MG63 (cell line): ENCODE measurements at places on chromosomes 12 and 14. TPM values are rescaled to one million over a fixed set of nuclear protein-coding genes. Genes with fewer than 3 reads are reported as not detected.

The ABCD2 gene
- not detected in 2 replicates for total RNA-seq

DNA sequence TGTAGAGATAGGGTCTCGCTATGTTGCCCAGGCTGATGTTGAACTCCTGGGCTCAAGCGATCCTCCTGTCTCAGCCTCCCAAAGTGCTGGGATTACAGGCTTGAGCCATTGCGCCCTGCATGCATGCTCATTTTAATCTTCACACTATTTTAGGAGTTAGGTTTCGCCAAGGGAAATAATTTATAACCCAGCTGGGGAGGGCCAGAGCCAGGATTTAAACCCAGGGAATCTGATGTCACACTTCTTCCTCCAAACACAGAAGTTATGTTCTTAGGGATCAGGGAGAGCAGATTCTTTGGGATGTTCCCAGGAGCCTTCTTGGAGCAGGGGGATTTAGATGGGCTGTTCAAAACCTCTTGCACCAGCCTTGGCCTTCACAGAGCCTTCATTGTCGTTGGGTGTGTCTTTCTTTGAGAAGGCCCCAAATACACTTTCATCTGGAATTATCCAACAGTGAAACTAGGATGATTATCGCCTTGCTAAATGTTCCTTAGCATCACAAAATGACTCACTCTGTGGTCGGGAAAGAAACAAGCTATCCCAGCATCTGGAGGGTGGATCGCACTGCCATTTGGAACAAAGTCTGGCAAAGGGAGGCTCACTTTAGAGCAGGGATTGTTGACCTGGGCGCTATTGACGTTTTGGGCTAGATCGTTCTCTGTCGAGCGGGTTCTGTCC is 8.2 kb upstream of the PPP1CC start:
- peak; percentile 27 for DNase-seq

- DNase-seq: no peak
Observed at GRCh38 chr12:127363392-127363791, 903.6 kb upstream of the TMEM132C start.

DNA sequence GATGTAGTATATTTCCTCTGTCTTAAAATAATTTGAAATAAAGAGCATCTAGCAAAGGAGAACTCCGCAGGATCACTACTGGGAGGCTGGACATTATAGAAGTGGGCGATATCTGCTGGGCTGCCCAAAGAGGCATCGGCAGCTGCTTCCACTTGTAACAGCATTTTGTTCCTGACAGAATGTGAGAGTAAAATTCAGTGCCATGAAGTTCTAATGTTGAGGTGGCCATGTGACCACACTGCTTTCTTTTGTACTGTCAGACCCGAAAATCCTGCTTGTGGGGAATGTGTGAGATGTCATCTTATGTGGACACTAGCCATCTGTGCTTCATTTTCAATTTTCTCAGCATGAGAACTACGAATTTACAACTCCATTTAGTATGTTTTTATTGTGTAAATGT is 151.9 kb downstream of the ACSS3 start:
- no peak for DNase-seq

GRCh38 chr14:63547798-63548335 is 4.7 kb upstream of the PPP2R5E start:
- DNase-seq: no peak

- no peak for DNase-seq
Observed at GRCh38 chr14:82414853-82415539, 881.3 kb upstream of the SEL1L start.

DNA sequence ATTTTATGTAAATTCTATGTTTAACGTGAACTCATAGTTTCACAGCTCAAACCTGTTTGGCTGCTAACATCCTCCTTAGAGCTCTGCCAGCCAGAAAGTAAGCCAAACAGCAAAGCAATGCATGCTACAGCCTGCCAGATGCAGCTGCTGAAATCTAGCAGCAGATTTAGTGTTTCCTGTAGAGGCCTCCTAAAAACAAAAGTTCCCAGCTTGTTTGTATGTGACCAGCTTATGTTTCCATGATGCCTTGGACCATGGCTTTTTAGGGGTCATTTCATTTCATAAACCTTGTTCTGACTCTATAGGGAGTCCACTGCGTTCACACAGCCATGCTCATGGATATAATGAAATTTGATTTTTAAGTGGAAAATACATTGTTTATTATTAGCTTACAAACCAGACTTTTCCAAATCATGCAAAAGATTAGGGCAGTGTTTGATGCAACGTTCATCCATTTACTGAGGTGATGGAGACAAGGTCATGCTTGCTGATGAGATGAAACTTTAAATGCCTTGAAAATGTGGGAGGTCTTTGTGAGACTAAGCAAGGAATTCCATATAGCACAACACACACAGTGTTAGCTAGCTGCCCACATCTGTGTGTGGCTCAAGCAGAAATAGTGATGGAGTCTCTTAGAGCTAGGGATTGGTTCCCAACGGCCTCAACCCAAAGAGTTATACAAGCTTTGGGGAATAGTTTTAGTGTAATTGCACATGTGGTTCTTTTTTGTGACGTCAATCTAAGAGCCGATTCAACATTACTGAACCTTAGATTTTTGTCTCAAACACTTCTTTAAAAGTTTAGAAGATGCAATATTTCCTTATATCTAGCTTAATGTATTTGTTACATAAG is 157.5 kb upstream of the LRIG3 start:
- peak; percentile 57 for DNase-seq

- peak; percentile 49 for DNase-seq
Observed at GRCh38 chr14:93712838-93713724, 75.2 kb downstream of the PRIMA1 start.

GRCh38 chr14:91649930-91650329 is 82.0 kb downstream of the CATSPERB start:
- DNase-seq: no peak

DNA sequence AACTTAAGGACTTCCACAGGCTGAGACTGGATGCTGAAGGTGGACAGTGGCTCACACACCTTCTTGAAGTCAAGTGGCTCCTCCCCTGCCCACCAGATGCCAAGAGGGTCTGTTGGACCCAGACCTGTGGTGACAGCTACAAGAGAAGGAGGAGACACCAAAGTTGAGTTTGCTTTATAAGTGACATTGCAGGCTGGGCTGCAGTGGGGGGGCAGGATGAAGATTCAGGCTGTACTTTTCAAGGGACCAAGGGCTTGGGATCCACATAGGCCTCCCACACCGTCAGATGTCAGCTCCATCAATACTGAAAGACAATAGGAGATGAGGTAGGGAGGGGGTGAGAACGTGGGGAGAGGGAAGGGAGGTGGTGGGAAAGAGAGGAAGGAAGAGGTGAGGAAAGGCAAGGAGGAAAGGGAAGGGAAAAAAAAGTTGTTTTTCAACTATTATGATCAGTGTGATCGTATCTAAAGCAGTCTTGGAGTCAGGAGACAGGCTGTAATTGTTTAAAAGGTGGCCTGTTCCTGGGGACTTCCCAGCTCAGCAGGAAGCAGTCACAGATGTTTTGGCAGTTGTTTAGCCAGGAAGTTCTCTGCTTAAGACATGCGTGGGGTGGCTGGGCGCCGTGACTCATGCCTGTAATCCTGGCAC is 84.1 kb upstream of the RESF1 start:
- peak; percentile 78 for DNase-seq

GRCh38 chr14:99574099-99574880 is 29.7 kb downstream of the CCDC85C start:
- DNase-seq: peak; percentile 81

The FOXG1 gene
- 0.03 and 0.67 TPM in 2 replicates for total RNA-seq

GRCh38 chr14:80634106-80634758 is 307.3 kb downstream of the CEP128 start:
- DNase-seq: no peak

The KLRB1 gene
- not detected in 2 replicates for total RNA-seq

The CLEC9A gene
- not detected in 2 replicates for total RNA-seq

DNA sequence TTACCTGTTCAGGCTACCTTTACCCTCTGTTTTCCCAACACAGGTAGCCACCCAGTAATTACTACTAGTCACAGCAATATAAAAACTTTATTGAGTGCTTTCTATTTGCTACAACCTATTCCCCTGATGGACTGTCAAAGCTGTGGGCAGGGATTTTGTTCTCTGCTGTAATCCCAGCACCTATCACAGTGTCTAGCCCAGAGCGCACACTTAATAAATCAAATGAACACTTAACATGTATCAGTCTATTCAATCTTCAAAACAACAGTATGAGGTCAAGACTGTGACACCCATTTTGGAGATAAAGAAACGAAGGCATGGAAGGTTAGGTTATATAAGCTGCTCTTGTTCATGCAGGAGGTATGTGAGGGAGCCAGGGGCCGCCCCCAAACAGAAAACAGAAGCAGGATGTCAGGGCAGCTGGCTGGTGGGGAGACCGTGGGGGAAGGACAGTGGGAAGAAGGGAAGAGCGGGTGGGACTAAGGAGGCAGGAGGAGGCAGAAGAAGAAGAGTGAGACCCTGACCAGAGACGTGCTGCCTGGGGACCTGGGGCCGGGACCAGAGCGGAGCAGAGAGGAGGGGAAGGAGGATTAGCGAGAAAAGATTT is 1.7 kb downstream of the TNFRSF1A start:
- DNase-seq: peak; percentile 61

The WSCD2 gene
- total RNA-seq: not detected in 2 replicates

DNA sequence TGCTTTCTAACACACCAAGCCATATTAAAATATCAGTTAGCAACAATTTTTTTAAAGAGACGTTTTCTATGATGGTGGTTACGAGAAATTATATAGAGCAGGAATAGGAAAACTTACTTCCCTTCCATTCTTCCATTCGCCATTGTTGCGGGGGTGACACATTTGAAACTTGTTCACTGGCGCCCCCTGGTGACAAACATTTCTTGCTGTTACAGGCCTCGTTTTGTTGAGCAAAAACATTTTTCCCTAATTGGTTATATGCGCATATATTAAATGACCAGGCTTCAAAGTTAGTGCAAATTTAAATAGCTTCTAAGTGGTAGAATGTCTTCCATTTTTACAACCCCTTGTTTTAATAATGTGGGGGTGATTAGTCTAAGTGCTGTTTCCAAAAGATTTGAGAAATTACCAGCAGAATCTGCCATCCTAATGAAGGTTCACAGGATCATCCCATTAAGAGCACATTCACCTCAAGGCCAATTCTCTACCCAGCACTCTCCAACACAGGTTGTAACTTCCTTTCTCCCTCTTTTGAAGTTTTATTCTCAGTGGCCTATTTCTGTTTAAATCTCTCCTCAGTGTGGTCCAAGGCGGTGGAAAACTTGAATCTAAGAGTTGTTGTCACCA is 1124.7 kb downstream of the FLRT2 start:
- DNase-seq: peak; percentile 2

GRCh38 chr14:95537298-95538089 is 2.6 kb downstream of the GLRX5 start:
- no peak for DNase-seq

DNA sequence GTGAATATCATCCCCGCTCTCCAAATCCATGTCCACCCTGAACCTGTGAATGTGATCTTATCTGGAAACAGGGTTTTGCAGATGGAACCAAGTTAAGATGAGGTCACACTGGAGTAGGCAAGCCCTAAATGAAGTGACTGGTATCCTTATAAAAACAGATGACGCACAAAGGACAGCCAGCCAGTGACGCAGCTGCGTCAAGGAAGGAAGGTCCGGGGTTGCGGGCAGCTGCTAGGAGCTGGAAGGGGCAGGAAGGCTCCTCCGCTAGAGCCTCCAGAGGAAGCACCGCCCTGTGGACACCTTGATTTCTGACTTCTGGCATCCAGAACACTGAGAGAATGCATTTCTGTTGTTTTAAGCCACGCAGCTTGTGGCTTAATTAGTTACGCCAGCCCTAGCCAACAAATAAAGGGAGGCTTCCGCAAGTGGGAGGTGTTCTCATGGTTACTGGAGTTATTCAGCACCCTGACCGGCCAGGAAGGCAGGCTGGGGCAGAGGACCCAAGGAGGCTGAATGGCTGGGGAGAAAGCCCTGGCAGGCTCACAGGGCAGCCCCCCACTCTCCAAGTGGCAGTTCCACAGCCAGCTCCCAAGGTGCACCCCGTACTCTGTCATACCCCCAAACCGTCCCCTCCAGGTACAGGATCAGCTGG is 127.6 kb upstream of the NCOR2 start:
- DNase-seq: peak; percentile 35

DNA sequence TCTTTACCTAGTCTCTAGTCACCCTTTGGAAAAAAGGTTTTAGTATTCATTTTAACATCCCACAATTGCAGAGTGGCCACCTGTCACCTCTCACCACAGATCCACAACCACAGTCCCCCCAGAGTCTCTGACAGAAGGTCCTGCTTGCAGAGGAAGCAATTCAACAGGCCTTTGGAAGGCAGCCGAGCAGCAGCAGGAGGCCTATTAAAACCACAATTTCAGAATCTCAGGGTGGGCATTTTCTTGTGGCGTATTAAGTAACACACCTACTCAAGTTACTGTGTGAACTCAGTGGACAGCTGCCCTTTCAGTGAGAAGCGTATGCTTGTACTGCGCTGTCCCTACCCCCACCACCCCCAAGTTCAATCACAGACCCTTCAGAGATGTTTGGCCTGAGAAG is 234.0 kb upstream of the HMGA2 start:
- no peak for DNase-seq

The TAS2R50 gene
- not detected in 2 replicates for total RNA-seq

GRCh38 chr14:76123426-76124225 is 28.1 kb upstream of the GPATCH2L start:
- DNase-seq: no peak

The HOXC6 gene
- total RNA-seq: 4.9 and 5.3 TPM in 2 replicates

The KRT2 gene
- total RNA-seq: not detected in 2 replicates

GRCh38 chr12:88922816-88923215 is 342.5 kb upstream of the KITLG start:
- no peak for DNase-seq

DNA sequence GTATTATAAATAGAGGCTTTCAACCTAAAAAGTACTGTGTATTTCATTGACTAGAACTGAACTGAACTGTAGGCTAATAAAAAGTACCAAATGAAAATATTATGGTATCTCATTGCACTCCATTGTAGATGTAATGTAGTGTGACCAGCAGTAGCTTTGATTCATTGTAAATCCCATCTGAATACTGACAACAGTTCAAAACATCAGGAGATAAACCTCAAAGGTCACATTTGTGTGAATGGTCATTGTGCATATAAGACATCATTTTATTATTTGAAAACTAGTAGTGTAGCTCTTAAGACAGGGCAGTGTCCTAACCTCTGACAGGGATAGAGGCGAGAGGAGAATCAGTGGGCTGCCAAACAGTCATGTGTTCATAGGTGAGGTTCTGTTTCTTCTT is 286.6 kb downstream of the FBXL14 start:
- no peak for DNase-seq
